ENCODE measurements at places on chromosomes 11 and 22.

DNA sequence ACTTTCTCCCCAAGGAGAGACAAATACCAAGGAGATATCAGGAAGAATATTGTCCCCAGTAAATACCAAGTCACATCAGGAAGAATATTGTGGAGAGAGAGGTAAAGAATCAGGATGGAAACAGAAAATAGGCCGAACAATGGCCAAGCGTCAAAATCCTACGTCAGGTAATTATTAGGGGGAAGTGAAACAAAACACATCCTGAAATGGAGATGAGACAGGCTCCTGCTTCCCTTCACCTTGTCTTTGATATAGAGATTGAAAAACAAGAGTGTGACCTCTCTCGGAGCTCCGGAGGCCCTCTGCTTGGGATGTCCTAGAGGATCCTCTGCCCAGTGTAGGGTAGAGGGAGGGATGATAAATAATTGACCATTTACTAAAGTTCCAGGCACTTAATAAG, 27.4 kb upstream of the IZUMO1R start:
- DNase-seq = no peak

DNA sequence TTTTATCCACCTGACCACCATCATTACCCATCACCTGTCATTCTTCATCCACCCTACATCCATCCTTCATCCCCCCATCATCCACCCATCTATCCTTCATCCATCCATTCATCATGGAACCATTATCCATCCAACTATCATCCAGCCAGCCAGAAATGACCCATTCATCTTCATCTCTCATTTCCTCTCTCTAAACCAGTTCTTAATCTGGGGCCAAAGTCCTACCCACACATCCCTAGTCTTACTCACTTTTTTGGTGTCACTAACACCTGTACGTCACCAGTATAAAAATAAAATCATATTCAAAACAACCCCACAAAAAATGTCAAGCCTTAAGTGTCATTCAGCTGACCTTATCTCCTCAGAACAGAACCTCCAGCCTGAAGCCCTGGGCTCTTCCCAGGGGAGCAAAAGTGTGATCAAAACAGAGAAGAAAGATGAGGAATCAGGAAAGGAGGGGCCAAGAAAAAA, 12.3 kb downstream of the SPI1 start:
- DNase-seq = no peak

DNA sequence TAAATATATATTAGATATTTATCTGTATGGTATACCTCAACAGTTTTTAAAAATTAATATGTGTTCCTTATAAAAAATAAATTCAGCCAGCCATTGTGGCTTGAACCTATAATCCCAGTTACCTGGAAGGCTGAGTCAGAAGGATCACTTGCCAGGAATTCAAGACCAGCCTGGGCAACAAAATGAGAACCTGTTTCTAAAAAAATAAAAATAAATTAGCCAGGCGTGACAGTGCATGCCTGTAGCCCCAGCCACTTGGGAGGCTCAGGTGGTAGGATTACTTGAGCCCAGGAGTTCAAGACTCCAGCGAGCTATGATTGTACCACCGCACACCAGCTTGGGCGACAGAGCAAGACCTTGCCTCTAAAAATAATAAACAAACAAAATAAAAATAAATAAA, 54.9 kb downstream of the PHF21A start:
- DNase-seq = no peak

DNA sequence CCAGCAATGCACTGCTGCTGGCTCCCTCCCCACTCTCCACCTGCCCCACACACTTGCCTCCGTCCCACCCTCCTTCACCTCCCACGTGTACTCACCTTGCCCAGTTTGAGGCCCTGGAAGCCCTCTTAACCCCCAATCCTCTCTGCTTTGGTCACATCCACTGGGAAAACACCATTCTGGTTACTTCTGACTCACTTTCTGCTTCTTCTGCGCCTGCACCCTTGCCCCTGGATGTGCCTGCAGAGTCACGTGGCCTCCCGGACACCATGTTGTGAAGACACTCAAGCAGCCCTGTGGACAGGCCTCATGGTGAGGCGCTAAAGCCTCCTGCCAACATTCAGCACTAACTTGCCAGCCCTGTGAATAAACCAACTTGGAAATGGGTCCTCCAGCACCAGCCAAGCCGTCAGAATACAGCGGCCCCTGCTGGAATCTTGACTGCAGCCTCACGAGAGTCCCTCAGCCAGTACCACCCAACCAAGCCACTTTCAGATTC, 2.6 kb upstream of the NAALADL1 start:
- no peak for DNase-seq

DNA sequence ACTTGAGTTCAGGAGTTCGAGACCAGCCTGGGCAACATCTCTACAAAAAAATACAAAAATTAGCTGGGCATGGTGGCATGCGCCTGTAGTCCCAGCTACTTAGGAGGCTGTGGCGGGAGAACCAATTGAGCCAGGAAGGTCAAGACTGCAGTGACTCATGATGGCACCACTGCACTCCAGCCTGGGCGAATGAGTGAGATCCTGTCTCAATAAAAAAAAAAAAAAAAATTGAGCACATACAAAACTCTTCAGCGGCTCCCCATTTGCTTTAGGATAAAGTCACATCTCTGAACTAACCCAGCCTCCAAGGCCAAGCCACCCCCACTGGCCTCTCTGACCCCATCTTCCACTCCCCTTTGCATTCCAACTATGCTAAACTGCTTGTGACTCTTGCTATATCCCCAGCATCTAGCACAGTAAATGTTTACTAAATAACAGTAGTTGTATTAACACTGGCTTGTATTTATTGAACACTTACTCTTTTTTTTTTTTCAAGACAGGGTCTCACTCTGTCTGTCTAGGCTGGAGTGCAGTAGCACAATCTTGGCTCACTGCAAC, 28.9 kb downstream of the CREB3L1 start:
- no peak for DNase-seq

DNA sequence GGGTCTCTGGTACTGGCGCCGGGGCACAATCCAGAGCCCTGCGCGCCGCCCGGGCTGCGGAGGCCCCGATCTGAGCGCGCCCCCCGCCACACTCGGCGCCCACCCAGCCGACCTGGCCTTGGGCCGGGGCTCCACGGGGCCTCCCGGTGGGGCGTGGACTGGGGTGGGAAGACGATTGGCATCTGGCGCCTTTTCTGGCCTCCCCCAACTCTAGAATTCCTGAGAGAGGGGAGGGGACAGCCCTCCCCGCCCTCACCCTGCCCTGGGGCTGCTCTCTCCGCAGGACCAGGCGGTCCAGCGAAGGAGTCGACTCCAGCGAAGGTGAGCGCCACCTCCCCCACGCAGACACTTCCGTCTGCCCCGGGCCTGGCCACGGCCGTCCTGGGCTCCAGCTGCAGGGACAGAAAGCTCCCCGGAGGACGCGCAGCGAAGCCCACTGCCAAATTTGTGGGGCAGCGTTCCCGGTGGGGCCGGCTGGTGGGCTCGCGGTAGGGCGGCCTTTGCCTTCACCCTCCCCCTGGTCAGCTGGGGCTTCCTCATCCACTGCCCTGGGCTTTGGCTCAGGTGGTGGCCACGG, 593 bp downstream of the SSH3 start:
- DNase-seq = peak; percentile 24

DNA sequence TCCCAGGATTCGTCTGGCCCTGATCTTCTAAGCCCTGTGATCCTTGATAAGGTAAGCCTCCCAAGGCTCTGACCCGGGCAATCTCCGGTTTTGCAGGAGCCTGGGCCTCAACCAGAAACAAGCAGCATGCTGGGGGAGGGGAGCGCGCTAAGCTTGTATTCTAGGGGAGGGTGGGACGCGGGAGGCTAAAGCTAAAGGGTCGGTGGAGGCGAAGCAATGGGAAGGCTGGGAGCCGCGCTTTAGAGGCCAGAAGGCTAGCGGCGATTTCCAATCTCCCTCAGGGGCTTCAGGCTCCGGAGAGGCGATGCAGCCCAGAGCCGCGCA, 753 bp downstream of the PTPN5 start:
- DNase-seq = no peak

DNA sequence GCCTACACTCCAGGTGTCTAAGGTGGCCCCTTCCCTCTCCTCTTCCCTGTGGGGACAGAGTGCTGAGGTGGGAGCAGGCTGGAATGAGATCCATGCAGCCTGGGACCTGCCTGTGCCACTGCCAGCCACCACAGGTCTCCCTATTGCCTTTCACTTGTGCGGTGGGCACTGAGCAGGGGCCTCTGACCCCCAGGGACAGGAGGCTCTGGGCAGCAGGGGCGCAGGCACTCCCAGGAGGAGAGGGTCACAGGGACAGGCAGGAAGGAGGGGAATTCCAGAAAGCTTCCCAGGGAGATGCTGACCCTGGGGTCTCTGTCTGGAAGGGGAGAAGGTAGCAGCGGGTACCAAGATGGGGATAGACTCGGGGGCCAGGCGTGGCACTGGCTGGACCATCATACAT, 228.5 kb upstream of the B3GAT1 start:
- no peak for DNase-seq

- DNase-seq = no peak
These were observed 2.8 kb downstream of the USH1C start for GRCh38 chr11:17541330-17541885.

DNA sequence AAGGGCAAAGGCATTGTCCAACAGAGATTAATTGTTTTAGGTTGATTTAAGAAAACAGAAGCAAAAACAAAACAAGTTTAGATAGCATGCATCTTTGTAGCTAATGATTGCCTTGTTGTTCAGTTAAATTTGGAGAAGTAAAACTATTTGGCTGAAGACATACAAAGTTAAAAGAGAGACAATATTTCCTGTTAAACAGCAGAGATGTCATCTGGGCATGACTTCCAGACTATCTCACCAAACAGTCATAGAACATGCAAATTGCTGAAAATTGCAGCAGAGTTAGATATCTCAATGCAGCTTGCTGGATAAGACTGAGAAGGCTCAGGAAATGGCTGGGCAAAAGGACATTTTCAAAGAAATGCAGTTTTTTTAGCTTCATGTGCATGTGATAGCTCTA, 57.5 kb upstream of the PDGFD start:
- no peak for DNase-seq

DNA sequence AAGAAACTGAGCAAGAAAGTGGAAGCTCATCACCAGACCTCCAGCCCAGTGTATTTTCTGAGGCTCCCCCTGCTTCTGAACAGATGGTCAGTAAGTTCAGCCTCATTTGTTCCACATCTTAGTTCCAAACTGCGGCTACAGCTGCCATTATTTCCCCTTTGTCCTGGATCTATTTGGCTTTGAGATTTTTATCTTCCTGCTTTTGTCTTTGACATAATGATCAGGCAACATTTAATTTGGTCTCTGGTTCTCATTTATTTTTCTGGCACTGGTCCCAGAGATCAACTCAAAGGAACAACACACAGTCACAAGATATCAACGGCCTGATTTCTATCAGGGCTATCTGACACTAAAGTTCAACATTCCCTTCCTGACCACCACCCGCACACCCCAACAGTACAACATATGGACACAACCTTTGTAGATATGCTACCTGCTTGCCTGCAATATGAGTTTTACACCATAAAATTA, 137.5 kb downstream of the FAM76B start:
- no peak for DNase-seq

Data from CD4-positive, alpha-beta T cell treated with Interleukin-17A for 1 hour (primary cell).